Mammary epithelial cell (primary cell): ENCODE measurements at places on chromosomes 2 and 18.
A peak's percentile ranks its signal among the peaks of the same experiment; 100 is the strongest.

DNA sequence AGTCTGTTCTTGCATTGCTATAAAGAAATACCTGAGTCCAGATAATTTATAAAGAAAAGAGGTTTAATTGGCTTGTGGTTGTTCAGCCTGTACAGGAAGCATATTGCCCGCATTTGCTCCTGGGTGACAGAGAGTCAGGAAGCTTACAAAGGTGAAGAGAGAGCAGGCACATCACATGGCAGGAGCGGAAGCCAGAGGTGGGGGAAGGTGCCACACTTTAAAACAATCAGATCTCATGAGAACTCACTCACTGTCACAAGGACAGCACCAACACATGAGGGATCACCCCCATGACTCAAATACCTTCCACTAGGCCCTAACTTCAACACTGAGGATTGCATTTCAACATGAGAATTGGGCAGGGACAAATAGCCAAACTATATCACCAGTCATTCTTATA is 124.8 kb upstream of the COL5A2 start:
- no peak for DNase-seq

DNA sequence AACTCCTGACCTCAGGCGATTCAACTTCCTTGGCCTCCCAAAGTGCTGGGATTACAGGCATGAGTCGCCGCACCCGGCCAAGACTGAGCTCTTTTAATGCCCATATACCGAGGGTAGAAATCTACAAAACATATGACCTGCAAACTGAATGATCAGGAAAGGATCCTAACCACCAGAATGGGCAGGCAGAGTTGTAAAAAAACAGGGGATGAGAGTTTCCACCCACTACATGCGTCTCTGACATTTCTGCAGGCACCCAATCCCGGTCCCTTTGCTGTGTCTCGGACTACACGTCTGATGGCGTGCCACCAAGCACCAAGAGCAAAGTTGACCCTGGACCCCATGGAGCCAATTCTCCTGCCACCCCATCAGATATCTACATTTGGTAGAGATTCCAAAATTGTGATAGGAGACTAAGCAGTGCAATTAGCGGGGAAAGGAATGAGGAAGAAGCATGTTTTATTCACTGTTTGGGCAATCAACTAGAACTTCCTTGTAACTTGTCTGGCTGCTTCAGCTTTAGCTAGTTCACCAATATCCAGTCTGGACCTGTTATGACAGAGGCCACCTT is 74.1 kb downstream of the ATP8B1 start:
- peak; percentile 78 for DNase-seq

GRCh38 chr2:106159866-106160785 is 34.0 kb downstream of the UXS1 start:
- no peak for DNase-seq

GRCh38 chr2:62042400-62042799 is 136.9 kb downstream of the COMMD1 start:
- no peak for DNase-seq

DNA sequence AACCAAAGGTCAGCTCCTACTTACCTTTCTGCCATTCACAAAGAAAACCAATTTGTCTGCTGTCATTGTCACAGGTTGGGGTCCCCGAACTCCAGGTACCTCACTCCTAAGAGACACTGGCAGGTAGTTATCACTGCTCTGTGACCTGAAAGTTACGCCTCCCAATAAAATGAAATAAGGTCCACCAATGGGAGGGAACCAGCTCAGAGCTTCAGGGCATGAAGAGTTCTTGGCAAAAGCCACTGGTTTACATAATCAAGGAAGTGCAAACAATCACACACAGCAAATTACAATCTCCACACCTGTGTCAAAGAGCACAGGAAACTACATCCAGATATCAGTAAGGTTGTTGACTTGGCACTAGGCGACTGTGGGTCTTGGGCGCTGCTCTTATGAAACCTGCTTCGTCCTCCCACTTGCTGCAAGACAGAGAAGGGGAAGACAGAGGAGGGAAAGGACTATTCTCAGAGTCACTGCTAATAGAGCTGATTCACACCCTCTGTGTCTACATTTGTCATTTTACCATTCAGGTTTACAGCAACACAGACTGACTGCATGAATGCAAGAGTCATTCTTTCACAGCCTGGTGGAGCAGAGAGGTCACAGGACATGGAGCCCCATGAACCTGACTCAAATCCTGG is at the start of gene XDH:
Gene XDH, minus strand, starts transcription at position 142 of the 641 bp plus-strand sequence. Its CDS starts 76 bp downstream, at position 66.
- peak; percentile 78 for DNase-seq
